ENCODE measurements at places on chromosomes 12 and 14.

DNA sequence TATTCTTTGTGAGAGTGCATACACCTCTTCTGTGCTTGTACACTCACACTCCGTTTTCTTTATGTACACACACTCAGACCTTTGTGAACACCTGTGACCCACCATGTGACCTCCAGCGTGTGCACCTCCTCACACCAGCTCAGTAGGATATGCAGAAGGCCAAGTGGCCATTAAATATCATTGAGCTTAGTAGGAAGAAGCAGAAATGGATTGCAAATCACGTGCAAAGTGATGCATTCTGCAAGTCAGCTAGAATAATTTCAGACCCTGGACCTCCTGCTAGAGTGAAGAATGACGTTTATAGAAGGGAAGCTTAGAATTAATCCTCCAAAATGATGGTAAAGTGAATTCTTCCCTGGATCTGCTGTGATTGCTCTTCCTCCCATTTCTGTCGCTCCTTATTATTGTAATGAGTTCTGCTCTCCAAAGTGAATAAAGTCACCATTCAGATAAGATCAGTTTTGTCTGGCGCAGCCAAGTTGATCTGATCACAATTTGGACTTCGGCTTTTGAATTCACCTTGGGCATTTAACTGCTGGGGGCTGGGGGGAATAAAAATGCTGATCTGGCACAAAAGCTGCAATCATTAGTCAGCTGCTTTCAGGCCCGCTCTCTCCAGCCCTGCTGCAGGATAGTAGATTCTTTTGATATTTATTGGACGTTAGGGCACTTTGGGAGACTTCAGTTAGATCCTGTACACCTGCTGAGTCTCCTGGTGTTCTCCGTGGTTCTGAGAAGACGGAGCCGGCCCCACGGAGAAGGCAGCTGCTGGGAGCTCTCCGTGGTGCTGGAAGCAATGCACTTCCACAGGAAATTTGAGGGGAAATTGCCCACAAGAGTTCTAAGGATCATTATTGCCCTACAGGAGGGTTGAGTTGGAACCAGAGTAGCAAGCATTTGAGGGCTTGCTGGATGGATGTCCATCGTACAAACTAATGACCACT is 12.4 kb upstream of the NRXN3 start:
- DNase-seq, result no peak

GRCh38 chr12:45688183-45688582 is 41.3 kb upstream of the ARID2 start:
- no peak for DNase-seq

- no peak for DNase-seq
Observed at GRCh38 chr14:24693353-24693737, 59.4 kb upstream of the GZMB start.

GRCh38 chr14:95296966-95297365 is 22.7 kb downstream of the CLMN start:
- no peak for DNase-seq

GRCh38 chr12:53578783-53579182 is 47.4 kb downstream of the ATF7 start:
- DNase-seq, result no peak

DNA sequence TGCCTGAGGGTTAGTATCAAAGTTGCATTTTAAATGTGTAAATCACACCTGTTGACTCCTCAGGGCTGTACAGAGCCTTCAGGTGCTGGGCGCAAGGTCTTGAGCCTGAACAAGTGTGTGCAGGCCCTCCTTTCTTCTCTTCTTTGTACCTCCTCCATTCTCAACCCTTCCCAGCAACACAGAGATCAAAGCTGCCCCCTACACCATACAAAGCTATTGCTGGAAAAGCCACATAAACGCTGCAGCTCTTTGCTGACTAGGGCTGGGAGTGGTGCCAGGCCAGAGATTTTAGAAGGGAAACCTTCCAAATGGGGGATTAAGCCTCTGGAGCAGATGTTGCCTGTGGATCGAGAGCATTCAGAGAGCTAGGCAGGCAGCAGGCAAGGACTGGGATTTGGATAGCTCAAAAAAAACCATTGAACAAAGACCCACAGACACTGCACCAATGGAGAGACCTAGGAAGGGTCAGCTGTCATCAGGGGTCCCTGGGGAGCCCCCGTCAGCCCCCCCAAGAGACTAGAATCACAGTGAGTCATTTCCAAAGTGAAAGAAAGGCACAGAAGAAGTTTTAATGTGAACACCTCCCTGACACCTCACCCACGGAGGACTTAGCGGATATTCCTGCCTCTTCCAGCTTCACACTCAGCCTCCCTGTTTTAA is 18.2 kb upstream of the SUSD6 start:
- DNase-seq, result no peak

DNA sequence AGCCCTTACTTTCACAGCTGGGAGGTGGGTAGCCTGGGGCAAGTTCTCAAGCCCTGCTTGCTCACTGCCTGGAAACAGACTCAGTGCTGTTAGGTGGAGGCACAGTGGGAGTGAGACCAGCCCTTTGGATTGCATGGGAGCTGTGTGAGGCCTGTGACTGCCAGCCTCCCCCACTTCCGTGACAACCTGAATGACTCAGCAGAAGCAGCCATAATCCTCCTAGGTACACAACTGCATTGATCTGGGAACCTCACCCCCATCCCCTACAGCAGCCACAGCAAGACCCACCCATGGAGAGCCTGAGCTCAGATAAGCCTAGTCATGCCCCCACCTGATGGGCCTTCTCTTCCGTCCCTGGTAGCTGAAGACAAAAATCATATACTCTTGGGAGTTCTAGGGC is 26.4 kb downstream of the ALG10 start:
- no peak for DNase-seq

- DNase-seq, result no peak
Observed at GRCh38 chr14:60736494-60736893, 1.9 kb downstream of the MNAT1 start.

GRCh38 chr14:87001333-87001732 is 991.6 kb downstream of the GALC start:
- no peak for DNase-seq

DNA sequence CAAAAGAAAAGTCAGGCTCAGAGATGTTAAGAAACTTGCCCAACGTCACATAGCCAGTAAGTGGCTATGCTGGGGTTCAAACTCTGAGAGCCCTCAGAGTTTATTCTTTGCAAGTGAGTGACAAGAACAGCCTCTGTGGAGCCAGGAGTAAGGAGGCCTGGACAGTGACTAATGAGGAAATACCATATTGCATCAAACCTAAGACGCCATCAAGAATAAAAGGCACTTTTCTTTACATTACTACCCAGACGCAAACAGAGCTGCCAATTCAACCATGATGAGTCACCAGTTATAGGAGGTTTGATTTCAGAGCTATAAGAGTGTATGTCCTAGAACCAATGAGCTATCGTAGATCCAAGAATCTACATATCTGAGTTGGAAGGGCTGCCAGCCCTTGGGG is 9.4 kb downstream of the TNFRSF1A start:
- no peak for DNase-seq

DNA sequence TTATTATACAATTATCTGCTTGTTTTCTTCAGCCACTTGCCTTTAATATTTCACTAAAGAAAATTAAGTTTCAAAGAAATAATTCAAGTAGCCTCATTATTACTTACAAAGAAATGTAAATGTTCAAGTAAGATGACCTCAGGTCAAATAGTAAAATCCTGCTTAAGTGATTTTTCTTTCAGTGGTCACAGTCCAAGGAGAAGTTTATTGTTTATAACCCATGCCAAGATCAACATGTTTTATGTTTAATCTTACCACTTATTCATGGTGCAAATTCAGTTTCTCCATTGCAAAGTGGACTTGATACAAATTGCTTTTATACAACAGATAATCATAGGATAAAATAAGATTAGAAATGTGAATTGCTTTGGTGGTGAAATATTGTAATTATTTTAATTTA is 370.2 kb upstream of the FLRT2 start:
- no peak for DNase-seq

GRCh38 chr12:52356031-52356761 is 11.1 kb downstream of the KRT85 start:
- peak; percentile 84 for DNase-seq

- no peak for DNase-seq
Observed at GRCh38 chr12:93825931-93826555, 148.9 kb downstream of the CRADD start.

DNA sequence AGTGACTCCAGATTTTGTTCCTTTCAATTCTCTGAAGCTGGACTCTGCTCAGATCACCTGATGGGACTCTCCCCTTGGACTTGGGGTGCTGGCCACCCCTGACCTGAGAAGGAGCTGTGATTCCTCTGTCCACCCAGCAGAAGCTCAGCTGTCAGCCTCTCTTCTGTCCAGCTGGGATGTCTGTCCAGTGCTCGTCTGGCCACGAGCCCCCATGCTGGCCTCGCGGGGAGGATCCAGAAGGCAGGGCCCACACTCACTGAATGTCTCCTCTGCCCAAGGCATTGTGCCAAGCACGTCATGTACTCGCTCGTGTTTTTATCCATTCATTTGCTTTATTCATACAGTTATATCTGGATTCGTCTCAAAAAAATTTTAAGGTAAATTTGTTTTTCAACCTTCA is 14.2 kb upstream of the SLC24A4 start:
- peak; percentile 86 for DNase-seq

- no peak for DNase-seq
Observed at GRCh38 chr12:99024870-99025269, 379.8 kb downstream of the APAF1 start.

DNA sequence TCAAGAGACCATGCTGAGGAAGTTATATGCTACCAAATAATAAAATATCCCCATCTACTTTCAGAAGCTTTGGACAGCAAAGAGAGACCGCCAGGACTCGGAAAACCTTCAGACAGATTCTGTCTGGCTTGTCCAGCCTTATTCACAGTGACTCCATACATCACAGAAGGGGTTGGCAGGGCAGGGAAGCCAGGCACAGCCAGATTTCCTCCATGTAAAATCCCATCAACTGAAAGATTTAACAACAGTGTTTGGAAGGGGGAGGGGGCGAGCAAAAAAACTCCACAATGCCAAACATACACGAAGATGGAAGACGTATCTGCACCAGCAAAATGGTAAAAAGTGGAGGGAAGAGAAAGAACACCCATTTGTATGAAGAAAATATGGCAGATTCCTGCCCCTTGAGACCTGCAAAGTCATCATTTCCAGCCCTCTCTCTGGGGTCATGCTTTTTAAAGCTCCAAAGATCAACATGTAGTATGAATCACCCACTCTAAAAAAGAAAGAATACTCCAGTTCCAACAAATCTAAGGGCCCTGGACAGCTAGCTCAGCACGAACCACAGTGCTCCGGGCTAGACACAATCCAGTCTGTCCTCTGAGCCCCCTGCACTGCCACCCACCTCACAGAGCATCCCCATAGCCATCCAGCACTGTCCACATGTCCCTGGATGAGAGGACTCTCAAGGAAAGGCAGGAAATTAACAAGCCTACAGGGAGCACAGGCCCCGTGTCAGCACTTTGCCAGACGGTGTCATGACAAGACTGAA is 116.4 kb downstream of the DICER1 start:
- peak; percentile 67 for DNase-seq

- DNase-seq, result no peak
Observed at GRCh38 chr12:60842181-60842580, 1246.4 kb downstream of the SLC16A7 start.

- peak; percentile 96 for DNase-seq
Observed at GRCh38 chr12:96399120-96399918, 920 bp downstream of the CDK17 start.

DNA sequence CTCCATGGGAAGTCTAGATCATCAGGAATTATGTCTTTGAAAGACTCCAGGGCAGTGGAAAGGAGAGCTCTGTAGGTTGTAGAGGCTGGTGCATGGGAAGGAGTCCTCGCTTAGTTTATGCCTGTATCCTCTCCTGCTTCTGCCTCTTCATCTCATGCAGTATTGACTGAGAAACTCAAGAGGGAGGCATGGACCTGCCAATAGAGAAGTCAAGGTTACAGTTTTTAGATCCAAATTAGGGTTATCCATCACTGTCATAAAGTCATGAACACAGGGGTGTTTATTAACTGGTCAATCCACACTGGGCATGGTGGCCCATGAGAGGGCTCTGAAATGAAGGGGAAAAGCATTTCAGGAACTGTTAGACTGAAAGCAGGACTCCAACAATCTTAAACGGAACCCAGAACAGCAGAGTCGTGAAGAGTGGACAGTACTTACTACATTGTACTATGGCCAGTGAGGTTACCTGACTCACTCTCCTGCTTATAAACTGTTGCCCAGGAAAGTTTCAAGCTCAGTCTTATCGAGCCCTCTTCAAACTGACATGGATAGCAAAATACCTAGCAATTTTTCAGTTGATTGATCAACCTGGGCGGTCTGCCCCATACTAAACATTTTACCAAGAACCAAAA is 30.1 kb upstream of the DHRS7 start:
- no peak for DNase-seq

DNA sequence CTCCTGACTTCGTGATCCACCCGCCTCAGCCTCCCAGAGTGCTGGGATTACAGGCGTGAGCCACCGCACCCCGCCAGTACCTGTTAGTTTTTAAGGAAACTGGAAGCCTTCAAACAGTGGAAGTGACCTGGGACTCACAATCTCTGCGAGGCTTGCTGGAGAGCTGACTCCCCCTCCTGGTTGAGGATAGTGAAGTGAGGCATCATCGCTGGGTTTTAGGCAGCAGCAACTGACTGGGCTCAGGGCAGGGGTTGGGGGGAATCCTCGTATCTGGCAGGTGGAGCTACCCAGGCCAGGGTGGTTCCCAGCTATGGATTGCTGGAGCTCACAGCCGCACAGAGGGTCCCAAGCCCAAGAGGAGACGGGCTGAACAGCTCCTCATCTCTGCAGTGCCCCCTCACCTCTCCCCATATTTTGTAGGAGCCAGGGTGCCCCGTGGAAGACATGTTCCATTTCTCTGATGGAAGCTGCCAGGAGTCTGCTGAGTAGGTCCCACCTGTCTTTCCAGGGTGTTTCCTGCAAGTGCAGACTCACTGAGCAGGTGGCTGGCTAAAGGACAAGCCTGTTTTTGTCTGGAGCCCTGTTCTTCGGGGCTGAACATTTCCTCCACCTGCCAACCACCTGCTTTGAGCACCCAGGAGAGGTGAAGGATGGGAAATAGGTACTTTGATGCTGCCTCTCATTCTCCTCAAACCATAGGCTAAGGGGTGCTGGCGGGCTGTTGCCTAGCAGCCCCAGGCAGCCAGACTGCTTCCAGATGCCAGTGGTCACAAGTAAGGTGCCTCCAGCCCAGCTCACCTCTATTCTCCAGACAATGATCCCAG is 3.1 kb downstream of the AVIL start:
- DNase-seq, result no peak

DNA sequence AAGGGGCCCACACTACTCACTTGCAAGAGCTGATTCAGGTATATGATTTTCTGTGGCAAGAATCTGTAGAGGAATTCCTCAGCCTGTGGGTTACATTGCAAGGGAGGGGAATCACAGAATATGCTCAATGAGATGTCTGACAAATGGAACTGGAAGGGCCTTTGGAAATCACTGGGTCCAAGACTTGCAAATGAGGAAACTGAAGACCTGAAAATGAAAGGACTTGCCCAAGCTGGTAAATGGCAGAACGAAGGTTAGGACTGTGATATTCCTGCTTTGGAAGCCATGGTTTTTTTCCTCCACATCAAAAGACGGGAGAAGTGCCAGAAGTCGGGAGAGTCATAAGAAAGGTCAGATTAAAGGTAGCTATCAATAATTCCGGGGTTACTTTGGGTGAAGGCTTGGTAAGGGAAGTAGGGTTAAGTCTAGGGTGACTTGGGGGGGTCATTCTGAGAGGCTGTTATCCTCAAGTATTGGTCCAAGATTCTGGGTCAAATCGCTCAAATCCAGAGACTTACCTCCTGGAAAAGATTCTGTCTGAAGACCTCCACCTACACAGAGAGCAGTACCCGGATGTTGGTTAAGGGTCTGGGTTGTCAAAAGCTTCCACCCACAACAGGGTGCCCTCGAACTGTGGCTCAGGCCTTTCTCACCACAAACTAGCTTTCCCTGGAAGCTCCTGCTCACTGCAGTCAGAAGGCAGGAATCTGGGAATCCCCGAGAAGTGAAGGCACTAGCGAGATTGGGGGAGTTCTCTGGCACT is 539 bp downstream of the PSME2 start:
- DNase-seq, result no peak
